Omental fat pad (tissue), 4 donors: ENCODE measurements at places on chromosomes 1 and 21. TPM values are rescaled to one million over a fixed set of nuclear protein-coding genes. Genes with fewer than 3 reads are reported as not detected.

GJA8 gene
- total RNA-seq: not detected

OR6K3 gene
- not detected for total RNA-seq

PLEKHG5 gene
- total RNA-seq: 7.7 TPM

DPT gene
- 293 TPM for total RNA-seq

DCDC2B gene
- total RNA-seq: not detected

FCRL1 gene
- 0.32 TPM for total RNA-seq

SERPINC1 gene
- total RNA-seq: 0.63 TPM

KCNA2 gene
- total RNA-seq: 29.8 TPM

NKAIN1 gene
- total RNA-seq: not detected
